NCI-H1417 (cell line): ENCODE measurements at places on chromosomes 4 and X.

GRCh38 chr4:143188136-143189088 lies 3.7 kb downstream of the USP38 start:
- no peak for DNase-seq

GRCh38 chrX:104045642-104046041 lies 5.9 kb downstream of the H2BW2 start:
- no peak for DNase-seq

DNA sequence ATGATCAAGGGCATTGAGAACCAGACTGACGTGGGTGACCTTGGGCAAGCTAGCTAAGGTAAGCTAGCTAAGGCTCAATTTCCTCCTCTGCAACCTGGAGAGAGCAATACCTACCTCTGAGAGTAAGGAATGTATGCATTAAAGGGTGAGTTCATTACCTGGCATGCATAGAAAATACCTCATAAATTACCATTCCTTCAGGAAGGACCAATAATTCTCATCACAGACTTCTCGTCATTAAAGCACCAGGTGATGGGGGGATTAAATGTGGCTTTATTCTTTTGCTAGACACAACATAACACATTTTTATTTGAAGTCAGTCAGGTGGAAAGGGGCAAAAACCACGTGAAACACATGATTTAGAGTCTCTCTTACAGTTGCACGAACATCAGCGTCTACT lies 21.5 kb downstream of the EGFL6 start:
- DNase-seq = no peak

GRCh38 chrX:46547857-46548256 lies 2.6 kb upstream of the ZNF674 start:
- DNase-seq = no peak

DNA sequence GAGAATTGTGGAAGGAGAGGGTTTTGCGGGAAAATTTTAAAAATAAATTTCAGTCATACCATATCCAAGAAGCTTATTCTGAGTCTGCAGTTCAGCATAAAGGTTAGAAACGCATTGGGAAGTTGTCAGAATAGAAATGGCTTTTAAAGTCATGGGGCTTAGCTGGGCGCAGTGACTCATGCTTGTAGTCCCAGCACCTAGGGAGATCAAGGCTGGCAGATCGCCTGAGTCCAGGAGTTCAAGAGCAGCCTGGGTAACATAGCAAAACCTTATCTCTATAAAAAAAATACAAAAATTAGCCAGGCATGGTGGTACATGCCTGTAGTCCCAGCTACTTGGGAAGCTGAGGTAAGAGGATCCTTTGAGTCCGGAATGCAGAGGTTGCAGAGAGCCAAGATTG lies 3.9 kb upstream of the PLA2G12A start:
- DNase-seq = no peak

GRCh38 chr4:165635951-165636350 lies 237.1 kb upstream of the TLL1 start:
- DNase-seq = no peak

DNA sequence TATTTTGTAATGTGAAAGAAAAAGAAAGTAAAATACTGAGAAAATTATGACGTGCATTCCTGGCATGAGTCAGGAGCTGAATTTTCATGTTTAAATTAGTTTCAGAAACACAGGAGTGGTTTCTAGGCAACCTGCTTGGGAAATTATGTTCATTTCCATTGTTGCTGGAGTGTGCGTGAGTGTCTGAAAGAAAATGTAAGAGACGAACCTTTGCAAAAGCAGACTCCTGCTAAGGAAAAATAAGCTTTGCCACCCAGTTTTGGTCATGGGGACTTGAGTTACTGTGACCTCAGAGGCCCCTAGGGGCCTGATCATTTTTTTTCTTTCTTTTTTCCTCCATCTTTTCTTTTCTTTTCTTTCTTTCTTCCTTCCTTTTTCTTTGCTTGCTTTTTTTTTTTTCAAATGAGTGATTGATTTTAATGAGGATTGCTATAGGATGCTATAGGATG lies 18.8 kb upstream of the CHRNA9 start:
- no peak for DNase-seq

DNA sequence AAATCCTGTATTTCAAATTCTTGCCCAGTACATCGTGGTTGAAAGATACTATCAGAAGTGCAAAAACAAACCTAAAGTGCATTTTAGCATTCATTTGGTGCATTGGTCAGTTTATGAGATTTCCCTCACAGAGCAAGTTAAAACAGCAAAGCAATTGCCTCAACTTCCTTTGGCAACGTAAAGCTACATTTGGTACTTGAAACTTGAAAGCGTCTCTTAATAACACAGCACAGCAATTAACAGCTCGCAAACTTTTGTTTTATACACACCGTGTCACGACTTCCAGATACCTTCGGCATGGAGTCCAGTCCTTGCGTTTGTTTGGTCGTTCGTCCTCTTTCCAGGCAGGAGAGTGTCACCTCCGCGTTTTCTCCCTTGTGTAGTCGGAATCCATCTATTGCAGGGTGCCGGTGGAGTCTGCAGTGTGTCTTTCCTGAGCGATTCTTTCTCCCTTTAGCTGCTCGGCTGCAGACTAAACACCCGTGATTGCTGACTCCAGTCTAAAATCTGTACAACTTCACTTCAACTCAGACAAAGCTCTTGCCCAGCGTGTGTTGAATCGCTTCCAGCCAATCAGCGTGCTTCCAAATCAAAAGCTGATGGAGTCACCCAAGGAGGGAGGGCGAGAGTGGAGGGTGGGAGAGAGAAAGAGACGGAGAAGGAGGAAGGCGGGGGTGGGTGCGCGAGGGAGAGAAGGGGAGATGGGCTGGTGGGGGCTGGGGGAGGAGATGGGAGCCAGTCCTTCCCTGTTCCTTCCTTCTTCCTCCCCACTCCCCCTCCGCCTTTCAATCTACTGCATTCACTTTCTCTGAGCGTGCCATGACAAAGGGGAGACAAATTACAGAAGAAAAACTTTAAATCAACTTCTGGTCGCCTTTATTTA lies at the start of gene PCDH18:
Gene PCDH18, minus strand, starts transcription at position 509 of the 883 bp plus-strand sequence. Its CDS starts 406 bp downstream, at position 103.
- no peak for DNase-seq

- no peak for DNase-seq
These were observed 170.2 kb downstream of the FAT4 start for GRCh38 chr4:125484912-125485311.

DNA sequence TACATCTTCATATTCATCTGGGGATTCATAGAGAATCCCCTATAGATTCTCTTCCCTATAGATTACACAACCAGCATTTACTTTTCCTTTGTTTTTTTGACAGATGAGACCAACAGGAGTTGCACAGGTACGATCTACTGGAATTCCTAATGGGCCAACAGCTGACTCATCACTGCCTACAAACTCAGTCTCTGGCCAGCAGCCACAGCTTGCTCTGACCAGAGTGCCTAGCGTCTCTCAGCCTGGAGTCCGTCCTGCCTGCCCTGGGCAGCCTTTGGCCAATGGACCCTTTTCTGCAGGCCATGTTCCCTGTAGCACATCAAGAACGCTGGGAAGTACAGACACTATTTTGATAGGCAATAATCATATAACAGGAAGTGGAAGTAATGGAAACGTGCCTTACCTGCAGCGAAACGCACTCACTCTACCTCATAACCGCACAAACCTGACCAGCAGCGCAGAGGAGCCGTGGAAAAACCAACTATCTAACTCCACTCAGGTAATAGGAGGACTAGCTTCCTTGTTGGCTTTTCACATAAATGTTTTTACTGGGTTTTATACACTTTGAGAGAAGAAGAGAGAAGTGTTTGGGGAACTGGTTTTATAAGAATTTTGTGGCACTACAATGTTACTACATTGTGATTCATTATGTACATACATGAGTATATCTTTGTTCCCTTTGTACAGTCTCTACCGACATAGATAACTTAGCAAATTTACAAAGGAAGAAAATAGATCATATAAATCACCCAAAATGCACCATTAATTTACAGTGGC lies 137.2 kb downstream of the DIPK2B start:
- DNase-seq = no peak

GRCh38 chr4:94841864-94842221 lies 84.1 kb downstream of the BMPR1B start:
- no peak for DNase-seq

DNA sequence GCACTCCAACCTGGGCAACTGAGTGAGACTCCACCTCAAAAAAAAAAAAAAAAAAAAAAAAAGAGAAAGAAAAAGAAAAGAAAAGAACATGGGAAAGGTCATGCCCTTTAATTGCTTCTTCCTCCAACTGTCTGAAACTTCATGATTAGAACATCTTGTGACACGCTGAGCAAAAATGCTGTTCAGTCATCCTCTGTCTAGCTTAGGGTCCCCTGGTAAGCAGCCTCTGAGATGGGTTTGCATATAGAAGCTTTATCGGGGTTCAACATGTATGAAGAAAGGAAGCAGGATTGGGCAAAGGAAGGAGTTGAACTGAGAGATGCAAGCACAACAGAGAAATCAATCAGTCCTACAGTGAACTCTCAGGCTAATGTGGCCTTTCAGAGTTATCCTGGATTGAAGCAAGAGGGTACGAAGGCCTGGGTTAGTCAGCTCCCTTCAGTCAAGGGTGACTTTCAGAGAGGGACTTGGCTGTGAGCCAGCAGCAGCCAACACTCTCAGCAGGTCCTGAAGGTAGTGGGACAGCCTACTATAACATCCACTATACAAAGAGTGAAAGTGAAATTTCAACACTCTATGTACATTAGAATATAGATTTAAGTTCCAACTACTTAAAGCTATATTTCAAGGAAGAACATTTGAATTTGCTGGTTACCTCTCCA lies 11.4 kb downstream of the MAOB start:
- no peak for DNase-seq

- peak; percentile 2 for DNase-seq
These were observed 15.1 kb upstream of the REPS2 start for GRCh38 chrX:16931371-16931770.

- DNase-seq = no peak
These were observed 68.1 kb downstream of the DIAPH2 start for GRCh38 chrX:96752781-96753180.

DNA sequence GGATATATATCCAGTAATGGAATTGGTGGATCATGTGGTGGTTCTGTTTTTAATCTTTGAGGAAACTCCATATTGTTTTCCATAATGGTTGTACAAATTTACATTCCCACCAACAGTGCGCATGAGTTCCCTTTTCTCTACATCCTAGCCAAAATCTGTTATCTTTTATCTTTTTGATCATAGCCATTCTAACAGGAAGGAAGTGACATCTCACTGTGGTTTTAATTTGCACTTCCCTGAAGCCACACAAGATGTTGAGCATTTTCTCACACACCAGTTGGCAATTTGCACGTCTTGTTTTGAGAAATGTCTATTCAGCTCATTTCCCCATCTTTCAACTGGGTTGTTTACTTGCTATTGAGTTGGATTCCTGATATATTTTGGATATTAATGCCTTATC lies 194.9 kb downstream of the CBLL2 start:
- no peak for DNase-seq

DNA sequence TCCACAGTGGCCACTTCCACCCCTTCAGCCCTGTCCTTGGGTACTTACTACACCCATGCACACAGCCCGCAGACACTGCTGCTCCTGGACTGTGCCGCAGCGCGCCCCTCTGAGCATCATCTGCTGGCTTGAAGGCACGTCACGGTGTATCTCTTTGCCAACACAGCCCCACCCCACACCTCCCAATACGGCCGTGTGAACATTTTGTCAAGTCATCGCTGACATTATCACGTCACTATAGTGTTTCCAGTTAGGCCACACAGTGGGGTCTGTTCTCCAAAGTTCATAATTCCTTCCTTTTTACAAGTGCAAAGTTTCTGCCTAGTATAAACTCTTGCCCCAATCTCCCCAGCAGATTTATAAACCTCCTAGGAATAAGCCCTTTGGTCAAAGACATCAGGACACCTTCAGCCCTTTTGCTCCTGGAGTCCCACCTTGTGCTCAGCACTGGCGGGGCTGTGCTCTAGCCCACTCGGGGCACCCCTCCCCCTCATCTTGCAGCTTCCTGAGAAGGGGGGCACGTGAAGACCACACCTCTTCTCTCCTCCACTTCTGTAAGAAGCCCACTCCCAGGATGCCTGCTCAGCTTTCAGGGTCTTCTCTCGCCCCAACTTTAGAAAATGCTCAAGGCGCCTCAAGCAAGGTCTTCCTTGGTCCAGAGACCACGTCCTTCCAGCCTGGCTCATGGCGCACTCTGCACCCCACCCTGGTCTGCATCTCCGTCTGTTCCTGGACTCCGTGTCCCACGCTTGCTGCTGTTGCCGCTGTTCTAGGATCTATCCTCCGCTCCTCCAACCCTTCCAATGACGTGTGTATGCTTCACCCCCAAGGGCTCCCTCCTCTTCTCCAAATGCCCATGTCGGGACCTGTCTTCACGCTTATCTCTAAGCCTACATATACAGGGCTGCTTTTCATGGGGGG lies 7.2 kb downstream of the FAM53A start:
- no peak for DNase-seq

GRCh38 chr4:88937081-88937480 lies 119.9 kb downstream of the FAM13A start:
- DNase-seq = no peak

DNA sequence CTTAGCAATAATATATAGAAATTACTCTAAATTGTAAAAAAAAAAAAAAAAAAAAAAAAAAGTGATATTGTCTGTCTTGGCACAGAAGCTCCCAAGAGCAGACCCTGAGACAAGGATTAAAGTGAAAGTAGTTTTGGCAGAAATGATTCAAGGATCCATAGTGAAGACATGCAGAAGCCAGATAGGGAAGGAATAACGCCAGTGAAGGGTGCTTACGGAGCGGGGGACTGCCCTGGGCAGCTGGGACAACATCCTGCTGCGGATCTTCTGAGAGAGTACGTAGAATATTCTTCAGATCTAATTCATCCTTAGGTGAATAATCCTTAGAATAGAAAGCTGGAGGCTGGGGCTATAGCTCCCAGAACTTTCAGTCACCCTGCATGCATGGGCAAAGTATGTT lies 39.8 kb downstream of the ARHGAP24 start:
- DNase-seq = no peak

DNA sequence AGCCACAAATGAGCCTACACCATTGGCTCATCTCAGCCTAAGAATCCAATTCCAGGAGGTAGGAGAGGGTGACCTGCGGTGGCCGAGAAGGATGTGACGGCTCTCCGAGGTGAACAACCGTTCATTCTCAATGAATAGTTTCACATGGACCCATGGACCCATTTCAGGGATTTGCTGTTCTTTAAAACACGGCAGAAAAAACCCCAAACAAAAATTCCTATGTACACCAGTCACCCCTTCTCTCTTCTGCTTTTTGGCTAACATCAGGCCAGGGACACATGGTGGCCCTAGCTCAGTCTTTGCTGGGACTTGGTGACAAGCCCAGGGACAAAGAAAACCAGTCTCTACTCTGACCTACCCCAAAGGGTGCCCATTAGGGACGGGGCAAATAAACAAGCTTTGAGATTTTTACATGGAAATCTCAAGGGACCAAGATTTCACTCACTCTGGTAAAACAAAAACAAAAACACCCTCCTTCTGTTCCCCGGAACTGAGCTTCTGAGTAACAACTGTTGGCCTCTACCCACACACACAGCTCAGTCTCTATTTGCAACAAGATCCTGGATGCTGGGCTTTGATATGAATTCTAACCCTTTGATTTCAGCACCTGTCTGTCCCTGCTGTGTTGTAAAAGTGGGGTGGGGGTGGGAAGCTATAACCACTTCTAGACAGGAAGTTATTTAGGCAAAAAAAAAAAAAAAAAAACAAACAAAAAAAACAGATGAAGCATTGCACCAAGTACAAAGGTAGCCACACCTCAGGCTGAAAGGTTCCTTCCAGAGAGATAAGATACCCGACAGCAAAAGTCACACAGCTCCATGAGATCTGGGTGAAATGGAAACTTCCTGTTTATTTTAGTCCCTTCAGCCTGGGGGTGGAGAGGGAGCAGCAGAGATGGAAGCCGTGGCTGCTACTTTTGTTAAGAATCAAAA lies 49.0 kb downstream of the DDX3X start:
- DNase-seq = peak; percentile 32
